ENCODE measurements at places on chromosomes 4 and X.

DNA sequence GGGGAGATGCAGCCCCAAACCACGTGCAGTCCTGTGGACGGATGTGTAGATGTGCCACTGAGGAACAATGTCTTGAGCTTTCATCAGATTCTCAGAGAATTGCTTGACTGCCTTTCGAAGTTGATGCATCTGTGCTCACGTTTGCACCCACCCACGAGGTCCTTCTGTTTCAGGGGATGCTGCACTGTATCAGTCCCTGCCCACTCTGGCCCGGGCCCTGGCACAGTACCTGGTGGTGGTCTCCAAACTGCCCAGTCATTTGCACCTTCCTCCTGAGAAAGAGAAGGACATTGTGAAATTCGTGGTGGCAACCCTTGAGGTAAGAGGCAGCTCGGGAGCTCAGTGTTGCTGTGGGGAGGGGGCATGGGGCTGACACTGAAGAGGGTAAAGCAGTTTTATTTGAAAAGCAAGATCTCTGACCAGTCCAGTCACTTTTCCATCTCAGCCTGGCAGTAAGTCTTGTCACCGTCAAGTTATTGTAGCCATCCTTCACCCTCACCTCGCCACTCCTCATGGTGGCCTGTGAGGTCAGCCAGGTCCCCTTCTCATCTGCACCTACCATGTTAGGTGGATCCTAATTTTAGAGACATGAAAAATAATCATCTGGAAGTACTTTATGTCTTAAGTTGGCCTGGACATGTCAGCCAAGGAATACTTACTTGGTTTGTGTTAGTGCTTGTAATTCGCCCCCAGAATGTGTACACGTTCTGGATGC lies 36.4 kb upstream of the MSANTD1 start:
- DNase-seq: no peak

- DNase-seq: peak; percentile 29
Observed at GRCh38 chr4:83378419-83378818, 43.8 kb upstream of the HPSE start.

DNA sequence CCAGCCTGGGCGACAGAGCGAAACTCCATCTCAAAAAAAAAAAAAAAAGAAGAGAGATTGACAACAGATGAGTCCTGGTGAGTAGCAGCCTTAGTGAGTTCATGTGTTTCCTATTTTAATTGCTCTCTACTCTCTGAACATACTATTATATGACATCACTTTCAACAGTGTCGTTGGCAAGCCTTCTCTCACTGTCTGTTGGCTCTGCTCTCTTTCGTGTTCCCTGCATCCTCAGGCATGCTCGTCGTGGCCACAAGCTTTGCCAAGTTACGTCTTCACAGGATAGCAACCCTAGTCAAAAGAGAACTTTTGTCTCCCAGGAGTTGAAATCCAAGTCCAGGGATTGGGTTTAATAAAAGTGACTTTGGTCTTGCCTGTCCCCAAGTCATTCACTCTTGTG lies 117.1 kb upstream of the EGFL6 start:
- peak; percentile 65 for DNase-seq

DNA sequence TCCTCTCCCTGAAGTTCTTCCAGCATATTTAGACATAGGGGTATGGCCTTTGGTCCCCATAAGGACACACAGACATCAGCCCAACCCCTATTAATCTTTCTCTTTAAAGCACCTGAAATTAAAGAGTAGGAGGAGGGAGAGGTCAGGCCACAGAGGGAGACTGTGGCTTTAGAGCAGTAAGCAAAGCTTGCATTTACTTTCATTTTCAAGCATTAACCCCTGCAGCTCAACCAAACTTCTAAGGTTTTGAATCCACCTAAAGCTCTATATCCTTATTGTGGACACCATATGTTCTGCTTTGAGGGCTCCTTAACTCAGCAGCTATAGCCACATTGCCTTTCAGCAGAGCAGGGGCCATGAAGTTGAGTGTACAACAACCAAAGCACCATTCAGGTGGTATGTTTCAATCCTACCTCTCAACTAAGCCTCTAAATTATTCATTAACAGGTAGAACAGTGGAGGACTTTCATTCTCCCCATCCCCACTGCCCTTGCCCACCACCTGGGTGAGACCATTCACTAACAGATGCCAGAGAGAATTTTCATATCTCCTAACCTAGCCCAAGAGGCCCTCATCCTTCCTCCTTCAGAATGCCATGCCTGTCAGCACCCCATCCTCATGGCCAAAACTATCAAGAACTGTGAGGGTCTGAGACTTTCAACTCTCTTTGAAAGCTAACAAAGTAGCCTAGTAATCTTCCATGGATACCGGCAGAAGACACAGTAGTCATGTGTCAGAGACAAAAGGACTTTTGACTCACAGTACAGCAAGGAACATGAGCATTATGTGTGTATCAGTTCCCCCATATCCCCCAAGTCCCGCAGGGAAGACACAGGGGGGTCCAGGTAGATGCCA lies 20.8 kb downstream of the LIN54 start:
- no peak for DNase-seq

DNA sequence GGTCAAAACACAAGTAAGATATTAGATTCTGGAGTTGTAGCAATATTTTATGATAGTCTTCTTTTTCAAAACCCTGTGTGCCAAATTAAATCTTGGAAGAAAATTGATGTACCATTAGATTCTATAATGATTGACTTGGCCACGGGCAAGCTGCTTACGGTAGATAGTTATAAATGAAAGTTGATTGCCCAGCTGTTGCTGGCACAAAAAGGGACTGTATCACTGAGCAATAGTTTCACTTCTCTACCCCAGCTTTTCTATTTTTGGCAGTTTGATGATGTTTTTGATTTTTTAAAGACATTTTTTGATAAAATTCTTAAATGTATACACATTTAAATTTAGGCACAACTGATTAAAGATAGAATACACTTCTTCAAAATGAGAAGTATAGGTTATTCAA lies 333.3 kb downstream of the TRAM1L1 start:
- DNase-seq: no peak

- DNase-seq: no peak
Observed at GRCh38 chr4:187576751-187577150, 418.8 kb upstream of the ZFP42 start.

- DNase-seq: no peak
Observed at GRCh38 chr4:52915730-52916300, 53.7 kb downstream of the RASL11B start.

GRCh38 chrX:123171781-123172180 lies 12.3 kb upstream of the GRIA3 start:
- DNase-seq: peak; percentile 61

DNA sequence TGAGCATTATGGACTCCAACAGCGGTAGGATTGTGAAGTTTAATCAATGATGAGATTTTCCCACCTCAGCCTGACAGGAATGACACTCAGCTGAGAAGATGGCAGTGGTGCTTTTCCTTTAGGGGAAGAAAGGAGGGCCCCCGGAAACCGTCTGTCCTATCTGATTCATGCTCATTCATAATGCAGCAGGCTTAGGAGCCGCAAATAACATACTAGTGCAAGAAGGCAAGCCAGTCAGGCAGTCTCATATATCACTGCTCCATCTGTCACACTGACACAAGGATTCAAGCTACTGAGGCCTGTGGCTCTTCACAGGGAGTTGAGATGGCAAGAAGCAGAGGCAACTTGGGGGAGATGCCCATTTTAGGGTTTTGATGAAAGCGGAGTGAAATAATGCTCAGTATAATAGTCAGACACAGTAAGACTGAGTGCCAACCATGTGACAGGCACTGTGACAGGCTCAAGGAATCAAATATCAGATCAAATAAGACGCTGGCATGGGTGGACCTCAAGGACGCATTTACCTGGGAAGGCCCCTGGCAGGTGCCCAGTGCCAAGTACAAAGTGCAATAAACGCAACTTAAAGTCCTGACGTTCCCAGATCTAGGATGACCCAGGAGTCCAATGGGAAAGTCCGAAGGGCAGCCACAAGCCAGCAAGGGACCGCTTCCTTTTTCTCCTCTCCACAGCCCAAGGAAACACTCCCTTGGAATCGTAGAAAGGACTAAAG lies 63.4 kb downstream of the FHDC1 start:
- no peak for DNase-seq

DNA sequence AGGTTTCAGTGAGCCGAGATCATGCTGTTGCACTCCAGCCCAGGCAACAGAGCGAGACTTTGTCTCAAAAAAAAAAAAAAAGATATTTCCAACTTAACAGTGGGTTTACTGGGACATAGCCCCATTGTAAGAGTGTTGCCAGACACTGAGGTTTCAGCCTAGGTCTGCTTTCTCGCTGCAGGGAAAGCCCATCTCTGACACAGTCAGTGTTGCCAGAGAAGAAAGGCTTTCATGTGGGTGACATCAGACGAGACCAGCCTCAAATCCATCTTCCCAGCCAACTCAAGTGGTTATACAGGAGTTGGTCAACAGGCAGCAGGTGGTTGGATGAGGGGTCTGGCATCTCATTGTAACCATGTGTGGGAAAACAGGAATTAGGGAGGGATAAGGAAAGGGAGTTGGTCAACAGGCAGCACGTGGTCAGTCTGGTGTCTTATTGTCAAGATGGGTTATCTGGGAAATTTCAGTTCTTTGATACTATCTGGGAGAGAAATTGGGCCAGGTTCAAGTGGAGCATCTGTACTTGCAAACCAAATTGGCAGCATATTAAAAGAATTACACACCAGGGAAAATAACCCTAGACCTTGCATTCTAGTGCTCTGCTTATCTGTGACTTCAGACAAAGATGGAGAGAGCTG lies 41.1 kb downstream of the NELFA start:
- peak; percentile 25 for DNase-seq

GRCh38 chr4:6332042-6332668 lies 62.5 kb downstream of the WFS1 start:
- DNase-seq: peak; percentile 38

DNA sequence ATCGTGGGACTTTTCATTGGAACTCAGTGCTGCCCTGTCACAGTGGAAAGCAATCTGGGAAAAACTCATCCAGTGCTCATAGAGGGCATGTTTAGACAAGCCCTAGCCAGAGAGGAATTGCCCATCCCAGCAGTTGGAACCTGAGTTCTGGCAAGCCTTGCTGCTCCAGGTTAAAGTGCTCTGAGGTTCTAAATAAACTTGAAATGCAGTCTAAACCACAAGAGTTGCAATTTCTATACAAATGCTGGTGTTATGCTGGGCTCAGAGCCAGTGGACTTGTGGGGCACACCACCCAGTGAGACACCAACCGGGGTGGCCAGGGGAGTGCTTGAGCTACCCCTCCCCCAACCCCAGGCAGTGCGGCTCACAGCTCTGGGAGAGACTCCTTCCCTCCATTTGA lies 142.8 kb upstream of the PPP1R2C start:
- DNase-seq: peak; percentile 0

DNA sequence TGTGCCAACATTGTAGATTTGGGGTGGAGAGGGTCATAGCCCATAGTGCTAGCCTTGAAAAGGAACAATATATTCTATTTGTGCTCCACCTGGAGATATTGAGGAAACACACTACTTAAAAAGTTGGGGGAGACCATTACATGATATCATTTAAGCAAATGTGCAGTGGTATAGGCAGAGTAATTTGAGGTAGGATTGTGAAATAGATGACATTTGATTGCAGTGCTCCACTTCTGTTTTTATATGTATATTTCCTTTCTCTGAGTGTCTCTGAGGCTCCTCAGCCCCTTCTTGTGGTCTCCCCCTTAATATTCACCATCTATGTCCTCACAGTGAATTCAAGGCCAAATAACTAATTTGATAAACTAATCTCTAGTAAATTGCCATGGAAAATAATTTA lies 85.6 kb upstream of the NMU start:
- no peak for DNase-seq

DNA sequence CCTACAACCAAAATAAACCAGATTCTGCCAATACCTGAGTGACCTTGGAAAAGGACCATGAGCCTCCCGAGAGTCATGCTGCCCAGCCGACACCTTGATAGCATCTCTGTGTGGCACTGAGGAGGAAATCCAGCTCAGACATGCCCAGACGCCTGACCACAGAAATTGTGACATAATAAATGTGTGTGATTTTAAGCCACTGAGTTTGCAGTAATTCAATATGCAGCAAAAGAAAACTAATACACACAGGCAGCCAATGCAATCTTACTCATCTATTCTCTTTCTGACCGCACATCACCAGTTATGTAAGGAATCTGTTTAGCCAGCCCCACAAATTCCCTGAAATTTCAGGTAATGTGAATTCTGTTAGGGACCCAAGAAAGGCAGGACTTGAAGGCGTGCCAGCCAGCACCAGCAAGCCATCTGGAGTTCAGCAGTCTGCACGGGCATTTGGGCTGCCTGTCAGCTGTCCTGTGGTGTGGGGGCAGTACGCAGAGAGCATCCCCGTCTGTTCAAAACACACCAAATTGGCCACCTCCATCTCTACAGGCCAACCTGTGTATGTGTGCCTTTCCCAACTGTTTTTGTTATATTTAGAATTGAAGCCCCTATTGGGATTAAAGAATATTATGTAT lies 176.4 kb downstream of the NLGN4X start:
- no peak for DNase-seq

- DNase-seq: peak; percentile 21
Observed at GRCh38 chr4:184163813-184164212, 53.9 kb downstream of the ENPP6 start.

DNA sequence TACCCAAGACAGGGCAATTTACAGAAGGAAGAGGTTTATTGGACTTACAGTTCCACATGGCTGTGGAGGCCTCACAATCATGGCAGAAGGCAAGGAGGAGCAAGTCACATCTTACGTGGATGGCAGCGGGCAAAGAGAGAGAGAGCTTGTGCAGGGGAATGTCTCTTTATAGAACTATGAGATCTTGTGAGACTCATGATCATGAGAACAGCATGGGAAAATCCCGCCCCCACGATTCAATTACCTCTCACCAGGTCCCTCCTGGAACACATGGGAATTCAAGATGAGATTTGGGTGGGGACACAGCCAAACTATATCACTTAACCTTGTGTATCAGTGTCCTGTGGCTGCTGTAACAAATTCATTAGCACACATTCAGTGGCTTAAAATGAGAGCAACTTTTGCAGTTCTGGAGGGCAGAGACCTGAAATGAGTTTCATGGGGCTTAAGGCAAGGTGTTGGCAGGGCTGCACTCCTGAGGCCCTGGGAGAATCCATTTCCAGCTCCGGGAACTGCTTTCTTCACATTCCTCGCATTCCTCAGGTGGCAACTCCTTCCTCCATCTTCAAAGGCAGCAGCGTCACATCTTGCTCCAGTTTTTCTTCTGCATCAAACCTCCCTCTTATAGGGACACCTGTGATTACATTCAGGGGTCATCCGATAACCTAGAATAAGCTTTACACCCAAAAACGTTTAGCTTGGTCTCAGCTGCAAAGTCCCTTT lies 22.3 kb upstream of the NSG1 start:
- DNase-seq: no peak

DNA sequence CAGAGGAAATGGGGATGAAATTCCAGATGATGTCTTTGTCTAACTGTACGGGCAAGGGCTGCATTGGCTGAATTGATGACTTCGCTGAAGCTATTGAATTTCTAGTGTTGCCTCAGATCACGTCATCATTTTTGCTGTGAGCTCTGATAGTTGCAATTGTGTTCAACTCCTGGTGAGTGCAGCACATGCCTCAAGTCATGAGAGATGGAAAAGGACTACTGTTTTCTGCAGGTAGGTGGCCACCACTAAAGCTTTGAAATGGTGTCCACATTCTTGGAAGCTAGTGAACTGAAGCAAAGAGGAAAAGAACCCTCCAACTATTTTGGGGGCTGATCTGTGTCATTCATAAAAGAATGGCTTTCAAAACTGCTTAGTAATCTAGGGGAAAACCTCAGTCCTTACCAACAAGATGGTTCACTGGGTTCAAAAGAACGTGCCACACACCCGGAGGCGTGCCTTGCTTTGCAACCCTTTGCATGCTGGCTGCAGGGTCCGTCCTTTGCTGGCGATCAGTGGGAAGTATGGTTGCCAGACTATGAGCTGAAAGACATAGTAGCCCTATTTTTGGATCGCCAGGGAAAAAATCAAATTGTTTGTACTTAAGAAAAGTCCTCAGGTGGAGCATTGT lies 88.1 kb upstream of the STOX2 start:
- DNase-seq: no peak
